Naive thymus-derived CD4-positive, alpha-beta T cell (primary cell): ENCODE measurements at places on chromosomes 7 and 10. TPM values are rescaled to one million over a fixed set of nuclear protein-coding genes. Genes with fewer than 3 reads are reported as not detected.

DNA sequence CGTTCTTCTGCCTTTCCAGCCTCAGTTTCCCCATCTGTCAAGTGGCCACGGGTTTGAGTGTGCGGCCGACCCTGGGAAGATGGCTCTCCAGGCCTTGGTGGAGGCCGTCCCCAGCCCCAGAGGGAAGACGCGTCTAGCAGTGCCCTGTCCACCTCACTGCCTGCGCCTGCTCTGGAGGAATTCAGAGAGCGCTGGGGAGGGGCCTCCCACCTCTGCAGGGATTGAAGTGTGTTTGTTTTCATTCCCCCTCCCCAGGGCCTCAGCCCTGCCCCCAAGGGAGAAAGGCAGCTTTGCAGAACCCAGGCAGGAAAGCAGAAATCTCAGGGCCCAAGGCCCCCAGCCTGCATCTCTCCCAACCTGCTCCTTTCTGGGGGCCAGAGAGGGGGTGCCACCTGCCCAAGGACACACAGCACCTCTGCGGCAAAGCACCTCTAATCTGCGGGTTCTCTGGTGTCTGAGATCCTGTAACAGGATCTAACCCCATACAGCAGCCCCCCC lies 91.0 kb downstream of the MICALL2 start:
- H3K4me3 ChIP-seq: no peak overlapping the region
- no peak for DNase-seq
- H3K36me3 ChIP-seq: no peaks in the 10 kb centered on the region
- no peaks in the 10 kb centered on the region for H3K4me1 ChIP-seq
- H3K27ac ChIP-seq: no peak overlapping the region
- H3K27me3 ChIP-seq: no peaks in the 10 kb centered on the region

Gene ITPRIP
- total RNA-seq: 88.7 TPM

Gene PAPOLB
- not detected for total RNA-seq

Gene ERVW-1
- not detected for total RNA-seq

Gene GHITM
- 61.5 TPM for total RNA-seq

Gene RTKN2
- total RNA-seq: 7.8 and 7.9 TPM in 2 replicates
